ENCODE measurements at places on chromosomes 7 and 10. TPM values are rescaled to one million over a fixed set of nuclear protein-coding genes. Genes with fewer than 3 reads are reported as not detected.

Gene LEP
- total RNA-seq: under 0.01 TPM

GRCh38 chr10:24556750-24557742, 166.6 kb downstream of the ARHGAP21 start:
- peak; percentile 88 for DNase-seq

- DNase-seq: peak; percentile 19
Measured at GRCh38 chr10:62860946-62861345, 44.8 kb upstream of the EGR2 start.

- no peak for DNase-seq
Measured at GRCh38 chr7:101943889-101944600, 126.6 kb downstream of the CUX1 start.

DNA sequence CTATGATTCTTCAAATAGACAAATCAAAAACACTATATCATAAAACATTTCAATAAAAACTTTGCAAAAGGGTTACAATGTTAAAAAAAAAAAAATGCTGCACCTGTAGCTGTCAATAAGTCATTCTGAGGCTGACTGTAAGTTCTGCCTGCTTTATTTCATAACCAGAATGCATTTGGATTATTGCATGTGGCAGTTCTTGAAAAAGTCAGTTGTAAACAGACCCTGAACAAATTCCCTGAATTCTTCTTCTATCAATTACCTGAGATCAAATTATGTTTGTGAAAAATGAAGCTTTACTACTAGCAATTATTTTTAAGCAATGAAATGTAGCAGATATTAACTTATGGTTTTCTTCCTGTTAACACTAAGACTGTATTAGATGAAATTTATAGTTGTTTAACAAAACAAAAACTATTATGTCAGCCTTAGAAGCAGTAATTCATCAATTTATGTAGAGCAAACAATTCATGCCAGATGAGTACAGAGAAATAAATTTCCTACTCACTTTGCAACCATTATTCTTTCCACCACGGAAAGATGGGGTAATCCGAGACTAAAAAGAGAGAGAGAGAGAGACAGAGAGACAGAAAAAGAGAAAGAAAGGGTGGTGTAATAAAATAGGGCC, 107.8 kb downstream of the SFMBT2 start:
- no peak for DNase-seq

Gene ZNF853
- 1.6 TPM for total RNA-seq

DNA sequence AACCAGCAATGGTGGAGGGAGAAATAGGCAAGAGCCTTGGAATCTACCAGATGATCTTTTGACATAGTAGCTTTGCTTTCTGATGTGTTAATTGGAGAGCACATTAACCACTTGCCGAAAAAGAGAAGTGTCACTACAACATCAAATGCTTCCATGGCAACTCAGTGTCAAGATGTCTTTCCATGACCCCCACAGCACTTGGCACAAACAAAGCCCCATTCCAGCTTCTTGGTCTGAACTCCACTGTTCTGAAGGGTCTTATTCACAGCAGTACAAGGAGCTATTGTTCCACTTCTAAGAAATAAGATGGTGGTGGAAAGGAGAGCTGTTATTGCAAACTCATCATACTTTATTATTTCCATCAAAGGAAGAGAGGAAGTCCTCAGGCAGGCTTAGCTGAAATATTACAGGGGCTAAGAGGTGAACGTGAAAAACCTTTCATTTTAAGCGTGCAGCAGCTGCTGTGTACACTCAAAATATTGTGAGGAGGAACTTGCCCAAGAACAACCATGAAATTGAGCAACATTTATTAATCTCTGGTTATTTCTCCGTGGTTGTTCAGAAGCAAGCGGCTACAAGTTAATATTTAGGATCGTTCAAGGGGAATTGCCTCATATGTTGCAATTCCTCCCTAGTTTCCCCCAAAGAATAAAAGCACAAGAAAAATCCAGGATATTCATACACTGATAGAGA, 354.8 kb upstream of the CELF2 start:
- DNase-seq: peak; percentile 12

GRCh38 chr10:85651497-85651882, 715.1 kb downstream of the GRID1 start:
- DNase-seq: no peak

DNA sequence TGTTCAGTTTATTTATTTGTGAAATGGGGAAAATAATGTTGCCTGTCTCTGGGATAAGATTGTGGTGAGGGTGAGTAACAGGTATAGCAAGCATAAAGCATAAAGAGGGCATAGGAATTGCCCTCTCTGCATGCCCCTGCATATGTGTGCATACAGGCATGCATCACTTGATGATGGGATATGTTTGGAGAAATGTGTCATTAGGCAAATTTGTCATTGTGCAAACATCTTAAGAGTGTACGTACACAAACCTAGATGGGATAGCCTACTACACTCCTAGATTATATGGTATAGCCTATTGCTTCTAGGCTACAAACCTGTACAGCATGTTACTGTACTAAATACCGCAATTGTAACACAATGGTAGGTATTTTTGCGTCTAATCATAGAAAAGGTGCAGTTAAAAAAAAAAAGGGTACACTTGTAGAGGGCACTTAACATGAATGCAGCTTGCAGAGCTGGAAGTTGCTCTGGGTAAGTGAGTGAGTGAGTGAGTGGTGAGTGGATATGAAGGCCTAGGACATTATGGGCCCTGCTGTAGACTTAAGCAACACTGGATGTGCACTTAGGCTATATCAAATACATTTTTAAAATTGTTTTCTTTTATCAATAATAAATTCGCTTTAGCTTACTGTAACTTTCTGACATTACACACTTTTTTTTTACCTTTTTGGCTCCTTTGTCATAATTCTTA, 386.5 kb upstream of the ANKRD30A start:
- DNase-seq: no peak

- no peak for DNase-seq
Measured at GRCh38 chr7:98238976-98239375, 13.1 kb downstream of the TECPR1 start.

DNA sequence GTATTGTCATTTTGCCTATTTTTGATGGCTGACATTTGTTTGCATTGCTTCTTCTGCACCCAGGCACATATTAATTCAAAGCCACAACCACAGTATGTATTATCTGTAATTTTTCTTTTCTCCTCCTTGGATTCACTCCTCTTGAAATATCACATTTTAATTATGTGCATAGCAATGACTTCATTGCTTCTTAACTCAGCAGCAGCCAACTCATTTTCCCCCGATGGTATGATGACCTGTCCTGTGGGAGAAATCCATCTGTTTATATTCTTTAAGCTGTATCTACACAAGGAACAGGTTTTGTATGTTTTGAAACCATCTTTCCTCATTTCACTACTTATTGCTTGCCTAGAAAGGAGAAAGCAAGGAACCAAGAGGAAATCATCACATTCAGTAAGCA, 588.8 kb downstream of the INHBA start:
- DNase-seq: no peak

GRCh38 chr7:99557940-99558305, 519 bp upstream of the ZNF655 start:
- no peak for DNase-seq

Gene PRRT4
- 0.27 TPM for total RNA-seq

GRCh38 chr7:27686315-27686714, 23.6 kb upstream of the HIBADH start:
- peak; percentile 40 for DNase-seq

DNA sequence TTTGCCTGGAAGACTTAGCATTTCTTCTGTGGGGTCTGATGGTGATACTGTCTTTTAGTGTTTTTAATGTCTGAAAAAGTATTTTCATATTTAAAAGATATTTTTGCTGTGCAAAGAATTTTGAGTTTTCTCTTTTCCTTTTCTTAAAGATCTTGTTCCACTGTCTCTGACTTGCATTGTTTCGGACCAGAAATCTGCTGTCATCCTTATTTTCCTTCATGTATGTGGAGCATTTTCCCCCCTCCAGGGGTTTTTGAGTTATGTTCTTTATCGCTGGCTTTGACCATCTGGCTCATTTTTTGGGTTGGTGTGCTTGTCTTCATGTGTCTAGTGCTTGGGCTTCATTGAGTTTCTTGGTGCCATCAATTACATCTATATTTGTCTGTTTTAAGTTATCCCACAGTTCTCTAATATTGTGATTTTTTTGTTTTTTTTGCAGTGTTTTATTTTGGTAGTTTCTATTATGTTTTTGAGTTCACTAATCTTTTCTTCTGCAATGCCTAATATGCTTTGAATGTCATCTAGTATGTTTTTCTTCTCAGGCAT, 119.9 kb downstream of the MGMT start:
- peak; percentile 6 for DNase-seq

GRCh38 chr10:132422903-132423825, 26.2 kb downstream of the PWWP2B start:
- no peak for DNase-seq

Gene PGAM2
- not detected for total RNA-seq

GRCh38 chr10:14624600-14624999, 150.1 kb downstream of the FAM107B start:
- no peak for DNase-seq

- DNase-seq: no peak
Measured at GRCh38 chr10:14837003-14837756, 657 bp downstream of the CDNF start.

DNA sequence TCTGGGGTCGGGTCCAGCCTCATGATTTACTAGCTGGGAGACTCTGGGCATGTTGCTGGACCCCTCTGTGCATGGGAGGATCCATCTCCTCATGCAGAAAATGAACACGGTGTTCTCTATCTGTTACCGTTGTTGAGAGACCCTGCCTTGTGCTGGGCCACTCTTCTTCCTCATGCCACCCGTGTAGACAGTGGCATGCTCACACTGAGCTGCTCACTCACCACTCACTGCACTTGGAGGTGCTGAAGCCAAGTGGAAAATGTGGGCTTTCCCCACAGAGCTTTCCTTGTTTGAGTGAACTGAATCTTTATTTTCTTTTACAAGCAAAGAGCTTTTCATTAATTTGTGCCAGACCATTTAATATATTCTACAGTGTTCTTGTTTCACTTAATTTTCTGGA, 77.5 kb upstream of the GDF10 start:
- DNase-seq: no peak

Gene SKIDA1
- total RNA-seq: 0.90 TPM

Gene CXCL12
- total RNA-seq: 54.1 TPM

GRCh38 chr10:86613905-86614304, 40.4 kb upstream of the OPN4 start:
- DNase-seq: no peak

Gene FRAT1
- total RNA-seq: 5.6 TPM

Gene PCGF5
- total RNA-seq: 18.2 TPM

Gene SEMA3A
- 118 TPM for total RNA-seq

DNA sequence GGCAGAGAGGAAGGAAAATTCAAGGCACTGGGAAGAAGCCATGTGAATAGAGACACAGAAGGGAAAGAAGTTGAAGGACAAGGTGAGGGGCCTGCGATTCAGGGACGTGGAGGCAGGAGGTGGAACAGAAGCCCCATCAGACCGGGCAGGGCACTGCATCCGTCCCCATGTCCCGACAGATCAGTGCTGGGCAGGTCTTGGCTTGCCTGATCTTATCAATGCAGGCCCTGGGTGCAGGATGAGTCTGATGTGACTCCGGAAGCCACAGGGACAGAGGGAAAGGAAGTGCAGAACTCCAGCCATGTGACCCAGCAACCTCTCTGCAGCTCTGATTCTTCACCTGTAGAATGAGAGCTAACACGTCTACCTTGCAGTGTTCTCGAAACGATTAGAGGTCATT, 136.2 kb upstream of the CTBP2 start:
- no peak for DNase-seq

DNA sequence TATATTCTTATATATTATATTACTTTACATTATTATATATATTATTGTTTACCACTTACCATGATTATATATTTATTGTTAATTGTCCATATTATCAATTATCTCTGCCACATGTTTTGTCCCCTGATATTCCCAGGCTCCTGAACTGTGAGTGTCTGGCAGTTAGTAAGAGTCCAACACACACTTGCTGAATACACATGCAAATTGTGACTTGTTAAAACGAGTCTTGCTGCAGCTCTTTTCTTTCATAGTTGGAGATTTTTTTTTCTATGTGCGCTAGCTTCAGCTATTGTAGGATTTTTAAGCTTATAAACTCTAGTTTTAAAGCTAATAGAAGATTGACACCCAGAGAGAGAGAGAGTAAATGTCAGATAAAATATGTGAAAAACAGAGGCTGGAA, 207.8 kb upstream of the FAM3C start:
- no peak for DNase-seq
